Astrocyte (in vitro differentiated cells and primary cell): ENCODE measurements at places on chromosomes 2 and 18. TPM values are rescaled to one million over a fixed set of nuclear protein-coding genes. Genes with fewer than 3 reads are reported as not detected.

DNA sequence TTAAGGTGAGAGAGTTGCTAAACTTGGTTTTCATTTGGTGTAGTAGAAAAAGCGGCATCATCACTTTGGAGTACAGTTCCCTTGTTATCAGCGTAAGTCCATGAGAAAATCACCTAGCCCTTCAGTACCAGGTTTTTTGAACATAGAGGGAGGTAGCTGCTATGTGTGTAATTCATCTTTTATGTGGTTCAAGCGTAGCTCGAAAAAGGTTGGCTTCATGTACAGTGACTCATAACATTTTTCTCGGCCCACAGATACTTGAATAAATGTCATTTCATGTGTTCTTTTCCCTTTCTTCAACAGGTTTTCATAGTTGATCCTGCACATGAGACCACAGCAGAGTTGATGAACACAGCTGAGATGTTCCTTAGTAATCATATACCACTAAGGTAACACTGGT lies 43.6 kb downstream of the UGGT1 start:
- peak; percentile 78 for DNase-seq

DNA sequence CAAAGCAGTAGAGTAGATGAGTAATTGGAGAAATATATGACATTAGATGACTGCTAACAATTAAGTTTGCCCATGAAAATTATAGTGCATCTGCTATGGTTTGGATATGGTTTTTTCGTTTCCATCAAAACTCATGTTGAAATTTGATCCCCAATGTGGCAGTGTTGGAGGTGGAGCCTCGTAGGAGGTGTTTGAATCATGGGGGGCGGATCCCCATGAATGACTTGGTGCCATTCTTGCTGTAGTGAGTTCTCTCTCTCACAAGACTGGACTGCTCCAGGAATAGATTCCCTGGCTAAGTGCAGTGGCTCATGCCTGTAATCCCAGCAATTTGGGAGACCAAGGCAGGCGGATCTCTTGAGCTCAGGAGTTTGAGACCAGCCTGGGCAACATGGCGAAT lies 9.7 kb upstream of the CUL3 start:
- no peak for DNase-seq

GRCh38 chr2:176146645-176147044 lies 4.7 kb upstream of the HOXD4 start:
- no peak for DNase-seq

GRCh38 chr18:59994357-59994756 lies 94.6 kb downstream of the PMAIP1 start:
- DNase-seq, result no peak

GRCh38 chr2:188512456-188512855 lies 220.8 kb downstream of the GULP1 start:
- DNase-seq, result peak; percentile 51

DNA sequence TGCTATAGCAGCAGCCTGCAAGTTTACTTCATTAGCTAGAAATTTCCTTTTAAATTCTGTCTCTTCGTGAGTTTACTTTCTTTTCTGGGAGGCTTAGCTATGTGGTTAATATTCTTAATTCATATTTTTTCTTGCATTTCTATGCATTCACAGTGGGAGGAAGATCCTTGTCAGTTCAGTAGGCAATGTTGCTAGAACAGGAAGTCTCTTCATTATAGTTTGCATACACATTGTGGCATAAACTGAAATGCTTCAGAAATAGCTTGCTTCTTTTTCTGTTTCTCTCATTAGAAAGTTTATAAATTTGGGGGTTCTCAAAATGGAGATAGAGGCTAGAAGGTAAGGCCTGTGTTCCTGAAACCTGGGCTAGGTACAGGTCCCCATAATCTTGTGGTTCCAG lies 8.1 kb upstream of the ARHGAP15 start:
- DNase-seq, result no peak

- no peak for DNase-seq
Observed at GRCh38 chr2:10149635-10150034, 27.1 kb downstream of the RRM2 start.

- no peak for DNase-seq
Observed at GRCh38 chr2:69436596-69436937, 668 bp downstream of the NFU1 start.

- DNase-seq, result peak; percentile 52
Observed at GRCh38 chr18:11948852-11949523, 32.3 kb upstream of the IMPA2 start.

GRCh38 chr18:40414155-40414754 lies 1540.8 kb upstream of the PIK3C3 start:
- DNase-seq, result peak; percentile 33

DNA sequence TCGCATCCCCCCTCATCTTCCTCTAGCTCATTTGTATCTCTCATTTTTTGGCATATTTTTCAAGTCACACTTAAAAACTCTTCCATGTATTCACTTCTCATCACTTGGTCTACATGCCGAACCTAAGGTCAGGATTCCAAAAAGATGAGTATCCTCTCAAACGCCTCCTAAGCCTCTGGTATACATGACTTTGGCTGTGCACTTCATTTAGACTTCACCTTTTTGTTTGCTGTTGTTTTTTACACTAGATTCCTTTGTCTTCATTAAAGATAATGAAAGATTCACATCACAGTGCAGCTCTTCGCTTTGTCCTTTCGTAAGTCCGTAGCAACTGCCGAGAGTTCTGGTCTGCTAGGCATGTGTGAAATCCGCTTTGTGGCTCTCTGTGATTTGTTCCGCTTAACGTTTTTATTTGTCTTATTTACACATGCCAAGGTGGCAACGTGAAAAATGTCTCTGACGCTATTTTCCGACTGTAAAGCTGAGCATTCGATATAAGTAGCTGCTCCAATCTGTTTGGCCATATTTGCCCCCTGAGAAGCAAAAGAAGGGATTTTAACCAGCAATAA lies 17.7 kb downstream of the RND3 start:
- no peak for DNase-seq

GRCh38 chr2:191302459-191303139 lies 57.4 kb downstream of the MYO1B start:
- DNase-seq, result no peak

GRCh38 chr18:25099895-25100294 lies 252.1 kb downstream of the ZNF521 start:
- DNase-seq, result no peak

DNA sequence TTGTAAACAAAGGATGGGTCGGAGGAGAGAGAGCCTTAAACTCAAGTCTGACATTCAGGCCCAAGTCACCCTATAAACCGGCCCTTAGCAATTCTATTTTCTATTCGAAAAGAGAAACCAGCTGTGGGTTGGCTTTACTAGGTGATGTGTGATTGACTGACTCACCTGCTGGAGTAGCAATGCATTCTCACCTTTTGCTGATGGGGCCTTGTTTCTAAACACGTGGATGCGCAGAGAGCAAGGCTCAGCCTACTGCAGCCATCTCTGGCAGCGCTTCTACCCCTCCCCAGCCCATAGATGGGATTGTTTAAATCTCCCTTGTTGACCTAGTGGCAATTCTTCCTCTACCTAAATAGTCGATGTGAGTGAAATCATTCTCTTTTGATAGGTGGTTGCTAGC lies 138.5 kb downstream of the MEIS1 start:
- DNase-seq, result no peak

DNA sequence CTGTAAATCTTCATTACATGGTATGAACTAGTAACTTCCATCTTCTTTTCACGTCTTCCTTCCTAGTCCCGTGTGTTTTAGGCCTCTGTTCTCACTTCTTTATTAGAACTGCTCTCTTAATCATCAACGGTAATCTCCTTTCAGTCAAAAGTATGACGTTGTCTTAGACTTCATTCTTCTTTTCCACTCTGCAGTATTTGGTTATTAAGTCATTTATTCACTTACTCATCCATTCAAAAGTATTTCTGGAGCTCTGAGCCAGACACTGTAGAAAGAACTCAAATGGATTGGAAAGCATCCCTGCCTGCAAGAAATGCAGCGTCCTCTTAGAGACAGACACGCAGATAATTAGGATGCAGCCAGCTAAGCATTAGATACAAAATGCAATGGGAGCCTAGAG lies 494.6 kb upstream of the NRP2 start:
- peak; percentile 61 for DNase-seq

GRCh38 chr2:235606004-235606715 lies 112.3 kb downstream of the AGAP1 start:
- DNase-seq, result peak; percentile 88

GRCh38 chr2:28231110-28231631 lies 161.5 kb upstream of the FOSL2 start:
- DNase-seq, result peak; percentile 67

- DNase-seq, result no peak
Observed at GRCh38 chr2:27736890-27737204, 34.7 kb upstream of the MRPL33 start.

DNA sequence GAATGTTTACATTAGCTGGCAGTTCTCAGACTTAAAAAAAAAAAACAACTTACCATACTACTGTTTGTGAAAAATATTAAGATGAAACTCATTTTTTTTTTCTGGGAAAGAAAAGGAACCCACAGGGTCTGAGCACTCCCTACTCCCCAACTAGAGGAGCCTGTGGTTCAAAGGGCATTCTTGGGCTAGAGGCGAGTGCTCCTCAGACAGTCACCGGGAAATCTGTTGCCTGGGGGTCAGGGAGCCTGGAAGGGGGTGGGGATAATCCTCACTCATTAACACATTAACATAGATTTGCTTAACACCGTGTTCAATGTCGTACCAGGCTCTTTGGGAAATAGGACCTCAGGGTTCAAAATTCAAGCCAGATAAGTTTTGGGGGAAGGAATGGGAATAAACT lies 57.6 kb downstream of the LAMA3 start:
- no peak for DNase-seq

GRCh38 chr18:70423120-70423519 lies 134.3 kb downstream of the SOCS6 start:
- no peak for DNase-seq

GRCh38 chr2:28390746-28391563 lies 1.7 kb upstream of the FOSL2 start:
- peak; percentile 88 for DNase-seq

GRCh38 chr2:26940001-26940400 lies 30.4 kb upstream of the MAPRE3 start:
- no peak for DNase-seq

- no peak for DNase-seq
Observed at GRCh38 chr2:81283081-81283480, 978.5 kb upstream of the LRRTM1 start.

DNA sequence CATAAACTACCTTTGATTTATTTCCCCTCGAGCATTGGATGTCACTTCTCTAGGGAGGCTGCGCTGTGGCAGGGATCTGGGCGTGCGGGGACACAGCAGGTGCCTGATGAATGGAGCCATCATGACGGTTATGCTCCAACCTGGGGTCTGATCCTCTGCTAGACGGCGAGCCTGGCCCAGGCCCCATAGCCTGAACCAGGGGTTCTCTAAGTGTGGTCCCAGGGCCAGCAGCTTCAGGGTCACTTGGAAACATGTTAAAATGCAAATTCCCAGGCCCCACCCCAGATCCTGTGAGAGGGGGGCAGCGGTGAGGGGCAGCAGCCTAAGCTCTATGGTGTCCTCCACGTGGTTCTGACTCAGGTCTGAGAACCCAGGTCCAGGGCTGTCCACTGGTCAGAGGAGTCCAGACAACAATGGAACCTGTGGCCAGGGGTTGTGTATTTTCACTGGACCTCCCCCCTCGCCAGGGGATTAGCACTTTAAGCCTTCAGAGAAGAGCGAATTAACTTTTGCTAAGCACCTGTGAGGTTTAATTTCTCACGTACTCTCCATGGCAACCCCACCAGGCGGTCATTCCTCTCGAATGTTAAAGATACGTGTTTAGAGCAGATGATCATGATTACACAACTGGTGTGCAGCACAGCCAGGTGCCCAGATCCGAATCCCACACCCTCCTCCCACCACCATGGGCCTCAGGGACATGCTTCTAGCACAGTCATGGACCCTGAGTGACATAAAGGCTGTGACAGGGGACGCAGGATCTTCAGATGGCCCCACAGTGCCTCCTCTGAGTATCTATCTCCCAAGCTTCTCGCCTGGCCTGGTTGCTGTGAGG lies 1.6 kb upstream of the ARHGEF4 start:
- DNase-seq, result no peak

Gene KCNK3
- total RNA-seq, result 1.9 and 2.3 TPM in 2 replicates

Gene TTN
- total RNA-seq, result 0.50 and 0.53 TPM in 2 replicates

Gene LAMA1
- total RNA-seq, result 17.4 and 18.3 TPM in 2 replicates

Gene ASXL3
- 6.4 and 8.2 TPM in 2 replicates for total RNA-seq

Gene DOK6
- 2.9 and 3.1 TPM in 2 replicates for total RNA-seq

Gene SERPINB12
- not detected in 2 replicates for total RNA-seq

Gene CD207
- total RNA-seq, result not detected in 2 replicates

Gene C2orf92
- total RNA-seq, result 8.5 and 15.3 TPM in 2 replicates

Gene CNDP1
- 0.31 TPM in 1 of 2 replicates, not detected in the other for total RNA-seq

Gene PROKR1
- total RNA-seq, result 0.05 TPM in 1 of 2 replicates, not detected in the other
